RWPE1 (cell line): ENCODE measurements at places on chromosomes 2 and 18.

- no peak for DNase-seq
These were observed 24.6 kb upstream of the OTOS start for GRCh38 chr2:240165034-240165433.

- DNase-seq: no peak
These were observed 163.8 kb upstream of the MEX3C start for GRCh38 chr18:51361130-51361860.

DNA sequence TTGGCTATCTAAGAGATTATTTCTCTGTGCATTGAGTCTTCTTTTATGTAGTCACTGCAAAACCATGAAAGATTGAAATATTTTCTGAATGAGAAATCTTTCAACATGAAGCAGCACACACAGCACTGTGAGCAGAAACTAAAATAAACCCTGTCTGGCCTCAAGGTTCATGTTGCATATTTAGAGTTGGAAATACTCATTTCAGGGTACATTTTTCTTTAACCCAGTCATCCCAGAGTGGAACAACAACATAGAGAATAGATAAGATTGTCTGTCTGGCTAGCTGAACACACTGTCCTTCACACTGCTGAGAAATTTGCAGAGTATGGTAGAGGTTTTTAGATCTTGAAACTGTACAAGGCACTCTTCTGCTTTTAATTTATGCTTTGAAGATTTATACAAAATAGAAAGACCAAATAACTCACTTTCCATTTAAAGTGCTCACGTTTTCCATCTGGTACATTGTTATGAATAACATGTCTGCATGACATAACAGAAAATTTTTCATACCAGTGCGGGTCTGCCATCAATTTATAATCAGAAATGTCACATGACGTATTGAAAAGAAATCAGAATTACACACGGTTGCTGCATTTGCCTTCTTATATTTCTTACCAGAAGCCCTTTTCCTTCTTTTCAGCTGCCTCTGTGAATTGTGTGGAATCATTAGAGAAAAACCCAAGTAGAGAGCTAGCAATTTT, 25.0 kb upstream of the FN1 start:
- no peak for DNase-seq

DNA sequence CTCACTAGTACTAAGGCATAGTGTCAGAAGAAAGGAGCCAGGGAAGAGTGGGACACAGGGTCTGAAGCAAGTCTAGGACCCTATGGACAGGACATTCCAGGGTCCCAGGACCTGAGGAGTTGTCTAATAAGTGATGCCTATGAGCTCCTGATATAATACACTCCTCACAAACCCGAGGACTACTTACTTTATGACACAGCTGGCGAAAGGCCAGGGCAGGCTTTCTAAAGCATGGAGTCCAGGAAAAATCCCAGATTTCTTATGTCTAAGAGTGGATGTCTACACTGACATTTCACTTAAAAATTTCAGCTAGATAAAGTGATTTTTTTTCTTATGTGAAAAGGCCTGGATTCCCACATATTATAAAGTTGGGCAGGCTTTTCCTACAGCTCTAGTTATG, 502.2 kb upstream of the SETBP1 start:
- no peak for DNase-seq

DNA sequence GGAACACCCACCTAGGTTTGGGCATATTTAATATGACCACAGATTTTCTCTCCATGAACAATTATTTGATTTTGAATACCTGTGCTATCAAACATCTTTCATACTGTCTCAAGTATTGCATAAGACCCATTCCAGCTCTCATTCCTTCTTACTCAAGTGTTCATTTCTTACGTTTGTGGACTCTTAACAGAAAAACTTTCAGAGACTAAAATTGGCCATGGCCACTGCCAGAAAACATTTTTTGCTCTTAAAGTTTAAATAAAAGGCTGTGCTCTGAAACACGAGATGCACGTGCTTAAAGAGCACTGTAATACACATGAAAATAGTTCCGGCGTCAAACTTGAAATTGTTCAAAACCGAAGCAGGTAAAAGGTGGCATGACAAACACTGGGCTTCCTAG, 89.3 kb downstream of the LIMS1 start:
- DNase-seq: no peak

GRCh38 chr2:120920454-120921148, 184.9 kb downstream of the GLI2 start:
- no peak for DNase-seq

GRCh38 chr2:175282886-175283285, 101.4 kb upstream of the ATP5MC3 start:
- DNase-seq: no peak

DNA sequence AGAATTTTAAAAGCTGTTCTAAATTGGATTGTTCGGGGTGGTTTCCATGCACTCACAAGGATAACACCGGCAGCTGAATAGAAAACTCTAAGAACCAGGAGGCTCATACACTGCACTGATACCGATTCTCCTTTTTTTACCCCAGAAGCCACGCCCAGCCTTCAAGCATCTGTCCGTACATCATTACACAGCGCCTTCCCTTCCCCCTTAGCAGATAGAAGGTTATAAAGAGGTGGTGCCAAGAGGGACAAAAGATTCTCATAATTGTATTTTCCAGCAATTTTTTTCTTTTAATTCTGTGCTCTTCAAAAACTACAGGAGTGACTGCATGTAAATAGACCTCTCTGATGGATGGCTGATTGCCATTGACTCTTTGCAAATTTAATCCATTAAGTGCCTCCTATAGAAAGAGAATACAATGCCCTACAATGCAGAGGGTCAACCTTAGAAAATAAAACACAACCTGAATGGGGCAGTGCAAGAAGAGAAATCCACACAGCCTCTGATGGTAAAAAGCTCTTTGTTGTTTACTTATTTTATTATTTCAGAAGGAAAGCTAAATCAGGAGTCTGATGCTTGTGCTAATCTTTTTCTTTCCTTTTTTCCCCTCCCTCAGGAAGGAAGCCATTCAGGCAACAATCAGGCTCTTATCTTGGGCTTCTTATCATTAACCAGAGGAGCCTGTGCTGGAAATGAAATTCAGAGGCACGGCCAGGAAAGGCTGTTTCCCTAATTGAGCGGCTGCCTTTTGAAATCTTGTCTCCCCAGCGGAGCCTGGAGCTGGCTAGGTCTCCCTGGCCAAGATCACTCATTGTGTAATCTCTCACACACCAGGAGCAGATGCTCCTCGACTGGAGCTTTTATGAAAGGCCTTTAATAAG, 198.9 kb upstream of the NABP1 start:
- no peak for DNase-seq

DNA sequence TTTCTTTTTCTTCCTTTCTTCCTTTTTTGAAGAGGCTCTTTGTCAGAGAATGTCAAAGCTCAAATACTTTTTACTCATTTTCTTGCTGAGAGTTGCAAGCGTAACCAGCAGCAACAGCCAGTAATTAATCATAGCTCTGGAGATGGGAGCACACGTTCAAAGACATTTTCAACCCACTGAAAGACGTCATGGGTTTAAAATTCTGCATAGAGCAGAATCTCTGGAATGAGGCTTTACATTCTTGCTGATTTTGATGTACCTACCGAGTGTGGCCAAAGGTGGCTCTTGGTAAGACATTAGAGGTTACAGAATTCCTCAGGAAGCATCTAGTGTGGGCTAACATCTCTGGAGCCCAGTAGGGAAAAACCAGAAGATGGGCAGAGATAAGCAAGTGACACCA, 292.5 kb downstream of the MTX2 start:
- DNase-seq: no peak

DNA sequence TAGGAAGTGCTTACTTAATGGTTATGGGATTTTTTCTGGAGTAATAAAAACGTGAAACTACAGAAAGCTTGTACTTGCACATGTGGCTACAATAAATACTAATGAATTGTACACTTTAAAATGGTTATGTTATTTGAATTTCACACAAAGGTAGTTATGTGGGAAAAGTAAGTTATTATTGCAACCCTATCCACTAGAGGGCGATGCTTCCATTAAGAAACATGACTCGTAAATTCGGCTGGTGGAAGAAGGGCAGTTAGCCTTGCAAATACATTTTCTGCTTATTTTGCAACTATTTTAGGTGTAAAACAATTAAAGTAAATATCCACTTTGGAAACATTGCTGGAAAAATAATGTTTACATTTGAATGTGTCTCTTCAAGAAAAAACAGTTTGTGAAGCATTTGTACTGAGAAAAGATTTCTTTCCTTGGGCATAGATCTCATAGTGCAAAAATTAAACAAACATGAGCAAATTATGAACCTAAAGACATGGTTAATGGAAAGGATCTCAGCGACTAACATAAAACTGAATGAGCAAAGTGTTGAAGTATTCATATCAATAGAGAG, 68.1 kb upstream of the CSRNP3 start:
- peak; percentile 20 for DNase-seq

DNA sequence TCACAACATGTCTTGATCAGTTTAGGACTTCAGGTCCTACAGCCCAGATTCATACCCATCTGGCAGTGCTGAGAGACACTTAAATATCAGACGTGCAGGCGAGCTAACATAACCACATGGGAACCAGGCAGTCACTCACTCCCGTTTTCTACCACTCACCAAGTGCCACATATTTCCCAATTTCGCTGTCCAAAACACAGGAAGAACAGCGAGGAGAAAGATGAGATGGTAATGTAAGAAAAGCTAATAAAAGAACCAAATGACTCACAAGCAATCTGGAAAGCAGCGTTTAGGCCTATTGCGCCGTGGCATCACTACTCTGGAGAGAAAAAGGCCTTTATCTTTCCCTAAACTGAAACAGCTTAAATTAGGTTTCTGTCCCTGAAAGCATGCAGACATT, 647.8 kb upstream of the SLC39A10 start:
- no peak for DNase-seq

DNA sequence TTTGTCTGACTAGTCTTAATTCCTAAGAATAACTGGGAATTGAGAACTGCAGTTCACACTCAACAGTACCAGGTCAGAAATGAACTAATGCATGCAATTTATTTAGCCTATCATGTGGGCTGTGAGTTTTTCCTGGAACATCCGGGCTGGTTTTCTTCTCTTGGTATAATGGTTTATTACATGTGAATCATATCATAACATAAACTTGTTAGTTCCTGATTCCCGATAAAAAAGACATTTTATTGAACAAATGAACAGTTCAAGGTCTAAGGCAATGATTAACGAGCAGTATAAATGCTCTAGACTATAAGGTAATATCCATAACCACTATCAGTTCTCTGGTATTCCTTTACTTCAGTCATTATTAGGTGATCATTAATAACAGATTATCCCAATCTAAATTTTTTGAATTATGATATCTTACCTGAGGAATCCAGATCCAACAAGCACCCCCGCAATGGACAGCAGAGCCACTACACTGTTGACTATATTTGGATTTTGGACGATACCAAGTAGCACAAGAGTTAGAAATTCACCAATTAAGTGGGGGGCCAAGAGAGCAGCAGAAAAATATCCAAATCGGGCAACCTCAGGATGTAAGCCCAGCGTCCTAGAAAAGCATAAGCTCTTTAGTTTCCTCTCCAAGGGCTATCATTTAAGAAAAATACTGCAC, 19.0 kb downstream of the ABCG5 start:
- DNase-seq: no peak

DNA sequence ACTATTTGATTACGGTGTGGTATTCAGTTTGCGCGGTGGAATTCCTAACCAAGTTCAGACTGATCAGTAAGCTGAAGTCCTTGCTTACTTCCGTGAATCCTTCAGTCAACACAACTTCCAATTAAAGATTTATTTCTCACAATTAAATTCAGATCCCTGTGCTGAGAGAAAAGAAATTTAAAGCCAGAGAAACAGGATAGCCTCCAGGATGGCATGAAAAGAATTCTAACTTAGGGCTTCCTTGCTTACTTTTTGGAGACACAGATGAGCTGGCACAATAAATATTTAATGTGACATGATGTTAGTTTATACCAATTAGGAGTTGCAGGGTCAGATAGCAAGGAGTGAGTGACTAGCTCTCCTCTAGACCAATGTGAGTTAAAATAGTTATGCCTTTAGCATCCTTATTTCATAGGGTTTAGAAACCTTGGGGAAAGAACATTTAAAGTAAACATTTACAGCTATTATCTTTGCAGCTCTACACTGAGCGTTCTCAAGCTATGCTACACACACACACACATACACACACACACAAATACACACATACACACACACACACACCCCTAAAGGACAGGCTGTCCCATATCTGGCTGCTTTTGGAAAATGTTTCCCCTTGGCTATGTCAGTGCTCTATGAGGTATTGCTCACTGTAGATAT, 151.0 kb downstream of the TRIB2 start:
- no peak for DNase-seq

DNA sequence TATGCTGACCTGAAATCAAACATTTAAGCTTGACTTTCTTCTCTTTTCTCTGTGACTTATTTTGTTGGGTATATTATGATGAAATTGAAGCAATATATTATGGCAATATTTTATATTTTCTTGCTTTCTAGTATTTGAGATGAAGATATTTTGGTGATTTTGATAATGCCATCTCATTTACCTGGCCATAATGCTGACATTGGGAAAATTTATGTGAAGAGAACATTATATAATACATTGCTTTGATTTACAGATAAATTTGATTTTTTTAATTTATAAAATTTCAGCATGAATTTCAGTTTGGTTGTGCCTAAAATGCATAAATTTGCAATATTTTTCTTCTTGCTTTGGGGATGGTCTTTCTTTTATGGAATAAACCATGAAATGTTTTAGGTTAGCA, 1413.7 kb upstream of the TMEFF2 start:
- DNase-seq: no peak
